NCI-H1417 (cell line): ENCODE measurements at places on chromosomes 2 and 18.
A peak's percentile ranks its signal among the peaks of the same experiment; 100 is the strongest.

GRCh38 chr2:222753251-222753824, 81.9 kb downstream of the MOGAT1 start:
- DNase-seq: peak; percentile 53

DNA sequence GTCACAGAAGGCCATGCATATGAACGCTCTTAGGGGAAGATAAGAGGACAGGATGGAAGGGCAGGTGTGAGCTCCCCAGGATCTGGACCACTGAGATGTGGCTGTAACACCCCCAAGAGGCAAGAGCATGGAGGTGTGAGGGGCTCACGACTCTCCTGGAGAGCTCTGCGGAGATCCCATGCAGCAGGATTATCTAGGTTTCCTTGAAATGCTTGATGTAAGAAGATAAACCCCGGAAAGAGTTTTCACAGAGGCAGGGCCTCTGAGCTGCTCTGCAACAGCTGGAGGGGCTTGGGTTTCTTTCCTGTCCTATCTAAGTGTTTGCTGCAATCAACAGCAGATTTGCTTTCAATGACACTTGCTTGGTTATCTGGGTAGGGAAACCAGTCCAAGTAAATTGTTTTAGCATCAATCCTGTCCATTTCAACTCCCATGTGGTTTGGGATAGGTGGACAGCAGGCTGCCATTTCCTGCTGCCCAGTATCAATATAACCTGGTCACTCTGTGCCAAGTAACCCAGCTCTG, 138.9 kb downstream of the SMAD2 start:
- no peak for DNase-seq

DNA sequence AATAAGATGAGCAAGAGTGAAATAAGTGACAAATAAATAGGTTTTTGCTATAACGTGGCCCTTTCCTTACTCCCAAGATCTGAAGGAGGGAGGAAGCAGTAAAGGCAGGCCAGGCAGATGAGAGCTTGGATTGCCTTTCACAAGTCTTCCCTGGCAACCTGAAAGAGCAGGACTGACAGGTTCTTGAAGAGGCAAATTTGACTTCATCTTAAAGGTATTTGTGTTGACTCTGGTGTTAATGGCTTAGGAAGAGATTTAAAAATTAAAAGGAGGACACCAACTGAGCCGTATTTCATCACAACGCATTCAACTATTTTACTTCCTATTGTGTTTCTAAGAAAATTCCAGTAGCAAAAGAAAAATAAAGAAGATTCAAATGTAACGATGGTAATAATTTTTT, 3.2 kb downstream of the STRN start:
- no peak for DNase-seq

DNA sequence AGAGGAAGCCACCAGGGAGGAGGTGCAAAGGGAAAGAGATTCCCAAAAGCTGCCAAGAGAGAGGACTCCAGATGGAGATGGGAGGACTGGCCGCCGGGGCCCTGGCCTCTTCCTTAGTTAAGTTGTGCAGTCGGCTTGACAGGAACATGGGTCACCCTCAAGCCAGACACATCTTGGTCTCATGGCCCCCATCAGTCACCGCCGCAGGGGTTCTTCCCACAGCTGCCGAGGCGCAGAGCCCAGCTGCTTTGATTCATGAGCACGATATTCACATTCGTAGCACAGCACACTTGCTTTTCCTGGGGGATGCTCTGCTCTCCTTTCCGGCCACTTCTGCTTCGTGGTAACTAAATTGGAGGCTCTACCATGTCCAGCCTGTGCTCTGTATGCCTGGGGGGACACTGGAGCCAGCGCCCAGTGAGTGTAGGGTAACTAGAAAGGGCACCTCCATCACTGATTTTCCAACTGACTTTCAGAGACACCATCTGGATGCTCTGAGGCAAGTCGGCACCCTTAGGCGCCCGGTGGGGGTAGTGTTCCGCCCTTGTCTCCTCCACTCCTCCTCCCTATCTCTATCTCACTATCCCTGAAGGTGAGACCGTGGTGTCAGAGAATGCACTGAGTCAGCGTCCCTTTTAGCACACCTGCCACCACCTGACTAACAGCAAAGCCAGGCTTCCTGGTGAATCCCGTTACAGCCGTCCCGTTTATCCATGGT, 13.3 kb downstream of the TWIST2 start:
- DNase-seq: no peak

GRCh38 chr2:121197369-121198091, 87.5 kb downstream of the TFCP2L1 start:
- no peak for DNase-seq

DNA sequence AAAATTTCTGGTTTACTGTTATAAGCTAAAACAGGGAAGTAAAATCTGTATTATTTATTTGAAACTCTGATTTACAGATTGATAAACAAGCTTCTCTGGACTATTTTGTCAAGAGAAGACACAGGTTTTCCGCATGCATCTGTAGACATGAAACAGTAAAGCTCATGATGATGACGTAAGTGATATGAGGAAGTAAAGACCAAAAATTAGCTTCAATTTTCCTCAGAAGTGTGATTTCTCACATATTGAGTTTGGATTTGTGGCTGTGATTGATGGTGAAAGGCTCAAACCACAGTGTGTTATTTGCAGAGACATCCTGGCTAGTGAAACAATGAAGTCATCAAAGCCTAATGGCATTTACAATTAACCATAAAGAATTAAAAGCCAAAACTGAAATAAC, 12.6 kb upstream of the LONRF2 start:
- no peak for DNase-seq

- no peak for DNase-seq
These were observed 42.0 kb downstream of the CCDC148 start for GRCh38 chr2:158414538-158414937.

DNA sequence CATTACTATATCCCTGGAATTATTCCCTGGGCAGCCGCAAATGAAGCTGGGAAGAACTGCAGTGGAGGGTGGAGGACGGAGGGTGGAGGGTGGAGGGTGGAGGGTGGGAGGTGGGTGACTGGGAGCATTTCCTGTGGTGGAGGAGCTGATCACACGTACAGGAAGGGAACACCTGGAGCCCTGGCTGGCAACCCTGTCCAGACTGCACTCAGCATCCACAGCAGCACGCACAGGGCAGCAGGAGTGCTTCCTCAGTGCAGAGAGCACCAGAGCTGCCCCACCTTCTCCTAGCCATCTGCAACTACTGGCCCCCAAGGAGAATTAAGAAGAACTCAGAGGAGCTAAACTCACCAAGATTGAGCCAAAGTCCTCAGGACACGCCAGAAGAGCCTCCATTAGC, 249.9 kb downstream of the EIPR1 start:
- DNase-seq: no peak

DNA sequence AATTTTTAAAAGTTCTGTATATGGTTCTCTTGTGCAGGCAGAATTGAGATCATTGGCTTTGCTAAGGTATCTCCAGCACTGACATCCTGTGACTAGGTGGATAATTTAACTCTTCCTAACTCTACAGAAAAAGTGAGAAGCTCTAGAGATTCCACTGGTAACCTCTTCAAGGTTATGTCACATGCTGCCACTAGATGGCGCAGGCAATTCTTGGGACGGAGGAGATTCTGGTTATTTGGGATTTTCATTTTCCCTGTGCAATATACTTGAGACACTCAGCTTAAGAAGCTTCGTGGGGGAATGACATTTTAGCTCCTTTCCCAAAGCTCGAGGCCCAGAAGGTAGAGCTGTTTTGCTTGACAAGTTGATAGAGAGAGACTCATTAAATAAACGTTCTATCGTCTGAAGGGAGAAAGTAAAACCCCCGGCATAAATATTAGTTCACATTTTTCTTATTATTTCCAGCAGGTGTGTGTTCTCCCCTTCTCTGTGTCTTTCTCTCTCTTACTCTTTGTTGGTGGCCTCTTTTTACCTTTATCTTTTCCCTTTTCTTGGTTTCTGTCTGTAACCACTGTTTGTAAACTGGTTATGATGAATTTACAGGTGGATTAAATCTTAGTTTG, 26.6 kb upstream of the LANCL1 start:
- peak; percentile 21 for DNase-seq

GRCh38 chr18:10661317-10661716, 135.5 kb downstream of the NAPG start:
- no peak for DNase-seq

- peak; percentile 9 for DNase-seq
These were observed 1596.5 kb upstream of the LRRTM1 start for GRCh38 chr2:81901017-81901416.

DNA sequence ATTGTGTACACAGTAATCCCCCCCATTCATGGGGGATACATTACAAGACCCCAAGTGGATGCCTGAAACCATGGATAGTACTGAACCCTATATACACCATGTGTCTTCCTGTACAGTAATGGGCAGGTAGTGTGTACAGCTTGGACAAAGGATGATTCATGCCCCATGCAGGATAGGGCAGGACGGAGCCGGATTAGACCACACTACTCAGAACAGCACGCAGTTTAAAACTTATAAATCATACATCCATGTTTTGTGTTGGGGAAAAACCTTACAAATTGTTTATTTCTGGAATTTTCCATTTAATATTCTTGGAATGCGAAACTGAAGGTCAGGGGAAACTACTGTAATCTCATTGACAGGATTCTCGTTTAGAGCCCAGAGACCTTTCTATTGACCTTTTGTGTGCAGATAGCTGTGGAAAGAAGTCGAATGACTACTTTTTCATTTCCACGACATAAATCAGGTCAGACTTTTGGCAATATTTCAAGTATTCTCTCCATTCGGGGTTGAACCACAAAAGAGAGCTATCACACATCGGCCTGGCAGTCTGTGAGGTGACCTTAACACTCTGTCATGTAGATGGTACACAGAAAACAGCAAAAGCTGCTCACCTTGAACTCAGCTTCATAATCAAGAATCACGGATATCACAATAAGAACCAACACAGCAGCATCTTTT, 9.9 kb upstream of the YPEL5 start:
- DNase-seq: no peak

GRCh38 chr18:66999003-66999402, 395.1 kb upstream of the CDH19 start:
- DNase-seq: no peak
